ENCODE measurements at places on chromosomes 2 and 18.
A peak's percentile ranks its signal among the peaks of the same experiment; 100 is the strongest.

DNA sequence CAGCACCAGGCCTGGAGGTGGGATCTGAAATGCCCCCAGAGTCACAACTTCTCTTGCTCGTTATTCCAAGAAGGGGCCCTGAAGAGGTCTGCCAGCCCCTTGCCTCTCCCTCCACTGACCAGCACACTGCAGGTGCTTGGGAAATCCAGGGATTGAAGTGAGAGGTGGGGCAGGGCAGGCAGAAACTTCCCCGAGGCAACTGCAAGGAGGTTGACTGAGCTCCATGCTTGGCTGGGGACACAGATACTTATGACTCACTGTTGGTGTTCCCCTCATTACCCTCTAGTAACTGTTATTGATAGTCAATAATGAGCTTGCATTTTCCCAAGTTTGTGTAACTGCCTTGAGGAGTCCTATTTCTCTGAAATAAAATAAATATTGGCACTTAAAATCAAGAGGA, 47.5 kb downstream of the MARCO start:
- DNase-seq, result peak; percentile 32

GRCh38 chr2:43239981-43240765, 13.8 kb upstream of the ZFP36L2 start:
- DNase-seq, result no peak

DNA sequence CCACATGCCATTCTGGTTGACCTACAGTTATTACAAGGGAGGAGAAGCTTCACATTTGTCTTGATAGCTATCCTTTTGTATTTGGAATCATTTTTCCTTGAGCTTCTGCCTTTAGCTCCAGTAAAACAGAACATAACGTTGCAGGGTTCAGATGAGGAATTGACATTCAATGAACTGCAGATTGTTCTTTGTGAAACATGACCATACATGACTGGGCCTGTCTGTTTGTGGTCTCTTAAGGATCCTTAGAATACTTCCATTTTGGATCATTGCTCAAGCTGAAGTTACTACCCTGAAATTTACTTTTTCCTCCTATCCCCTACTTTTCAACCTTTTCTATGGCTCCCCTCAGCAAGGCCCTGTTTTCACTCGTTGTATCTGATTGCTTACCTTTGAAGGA, 1281.7 kb upstream of the CELF4 start:
- DNase-seq, result no peak

GRCh38 chr2:67792681-67793091, 270.1 kb downstream of the C1D start:
- DNase-seq, result no peak

- no peak for DNase-seq
These were observed 118.6 kb downstream of the RBMS1 start for GRCh38 chr2:160375037-160375436.

DNA sequence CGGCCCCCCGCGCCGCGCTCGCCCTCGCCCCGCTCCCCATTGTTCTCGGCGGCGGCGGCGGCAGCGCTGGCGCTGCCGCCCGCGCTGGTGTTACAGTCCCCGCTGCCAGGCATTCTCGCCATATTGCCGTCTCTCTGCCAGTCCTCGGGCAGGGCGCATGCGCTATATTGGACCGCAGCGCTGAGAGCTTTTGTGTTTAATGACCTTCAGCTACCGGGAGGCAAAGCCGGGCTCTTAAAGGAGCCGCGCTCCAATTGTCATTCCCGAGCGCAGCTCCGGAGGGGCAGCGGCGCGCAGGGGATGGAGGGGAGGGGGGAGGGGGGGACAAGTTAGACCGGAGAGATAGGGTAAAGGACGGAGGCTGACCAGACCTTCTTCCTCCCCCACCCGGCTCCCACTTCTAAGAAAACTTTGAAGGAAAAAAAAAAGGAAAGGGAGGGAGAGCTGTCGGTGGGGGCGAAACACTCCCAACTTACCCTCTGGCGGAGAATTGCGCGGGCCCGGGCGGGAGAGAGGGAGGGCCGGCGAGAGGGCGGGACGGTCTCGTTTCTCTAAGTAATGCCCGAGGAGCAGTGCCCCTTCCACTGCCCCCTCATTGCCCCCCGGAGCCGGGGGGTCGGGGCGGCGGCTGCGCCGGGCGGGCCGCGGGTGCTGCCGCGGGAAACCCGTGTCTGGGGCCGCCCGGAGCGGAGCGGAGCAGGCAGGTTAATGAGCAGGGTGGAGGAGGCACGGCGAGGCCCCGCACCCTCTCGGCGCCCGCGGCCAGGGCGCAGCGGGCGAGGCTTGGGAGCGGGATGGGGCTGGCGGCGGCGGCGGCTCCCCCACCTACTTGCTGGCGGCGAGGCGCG, at the start of gene KCTD1:
KCTD1 (minus strand) TSS at position 139 of the 848 bp plus-strand sequence; CDS start at position 122, 17 bp downstream.
- peak; percentile 84 for DNase-seq

DNA sequence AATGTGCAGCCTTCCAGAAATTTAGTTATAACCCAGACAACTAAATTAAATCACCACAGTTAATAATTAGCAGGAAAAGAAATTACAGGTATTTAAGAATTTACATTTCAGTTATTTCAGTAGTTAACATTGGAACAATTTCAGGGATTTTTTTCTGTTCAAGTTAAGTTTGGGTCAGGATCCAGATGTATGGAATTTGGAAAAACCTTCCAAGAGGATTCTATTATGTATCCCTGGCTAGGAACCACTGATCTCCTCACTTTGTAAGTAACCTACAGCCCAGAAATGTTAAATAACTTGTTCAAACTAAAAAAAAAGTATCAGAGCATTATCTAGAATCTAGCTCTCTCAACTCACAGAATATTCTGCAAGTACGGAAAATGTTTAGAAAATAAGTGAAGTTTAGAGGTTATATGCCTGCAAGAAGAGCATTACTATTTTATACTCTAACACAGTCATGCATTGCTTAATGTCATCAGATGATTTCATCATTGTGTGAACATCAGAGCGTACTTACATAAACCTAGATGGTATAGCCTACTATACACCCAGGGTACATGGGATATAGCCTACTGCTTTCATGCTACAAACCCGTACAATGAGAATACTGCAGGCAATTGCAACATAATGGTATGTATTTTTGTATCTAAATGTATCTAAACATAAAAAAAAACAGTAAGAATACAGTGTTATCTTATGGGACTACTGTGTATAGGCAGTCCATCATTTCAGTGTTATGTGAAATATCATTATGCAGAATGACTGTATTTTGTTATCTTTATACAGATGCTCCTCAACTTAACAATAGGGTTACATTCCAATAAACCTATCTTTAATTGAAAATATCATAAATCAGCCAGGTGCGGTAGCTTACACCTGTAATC, 6.1 kb downstream of the NCKAP1 start:
- DNase-seq, result no peak

GRCh38 chr2:111148925-111149324, 28.2 kb downstream of the BCL2L11 start:
- no peak for DNase-seq

- peak; percentile 80 for DNase-seq
These were observed 86.5 kb upstream of the EPB41L3 start for GRCh38 chr18:5630057-5630899.

GRCh38 chr2:121489911-121490583, 40.6 kb upstream of the RNU4ATAC start:
- no peak for DNase-seq

DNA sequence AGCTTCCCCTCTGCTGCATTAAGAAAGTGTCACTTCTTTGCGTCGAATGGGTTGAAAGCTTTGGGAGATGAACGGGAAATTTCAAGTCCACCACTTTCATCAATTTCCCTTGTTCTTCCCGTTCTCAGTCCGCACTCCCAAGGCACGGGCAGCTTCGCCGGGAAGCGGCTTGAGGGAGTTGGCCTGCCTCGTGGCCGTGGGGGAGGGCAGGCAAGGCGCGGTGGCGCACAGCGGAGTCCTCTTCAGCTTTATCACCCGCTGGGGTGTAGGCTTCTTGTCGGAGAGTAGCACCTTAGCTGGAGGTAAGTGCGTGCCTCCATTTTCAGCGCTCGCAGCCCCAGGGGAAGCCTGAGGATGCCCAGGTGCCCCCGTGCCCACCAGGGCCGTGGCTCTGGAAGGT, 19.9 kb downstream of the KCTD18 start:
- DNase-seq, result no peak

DNA sequence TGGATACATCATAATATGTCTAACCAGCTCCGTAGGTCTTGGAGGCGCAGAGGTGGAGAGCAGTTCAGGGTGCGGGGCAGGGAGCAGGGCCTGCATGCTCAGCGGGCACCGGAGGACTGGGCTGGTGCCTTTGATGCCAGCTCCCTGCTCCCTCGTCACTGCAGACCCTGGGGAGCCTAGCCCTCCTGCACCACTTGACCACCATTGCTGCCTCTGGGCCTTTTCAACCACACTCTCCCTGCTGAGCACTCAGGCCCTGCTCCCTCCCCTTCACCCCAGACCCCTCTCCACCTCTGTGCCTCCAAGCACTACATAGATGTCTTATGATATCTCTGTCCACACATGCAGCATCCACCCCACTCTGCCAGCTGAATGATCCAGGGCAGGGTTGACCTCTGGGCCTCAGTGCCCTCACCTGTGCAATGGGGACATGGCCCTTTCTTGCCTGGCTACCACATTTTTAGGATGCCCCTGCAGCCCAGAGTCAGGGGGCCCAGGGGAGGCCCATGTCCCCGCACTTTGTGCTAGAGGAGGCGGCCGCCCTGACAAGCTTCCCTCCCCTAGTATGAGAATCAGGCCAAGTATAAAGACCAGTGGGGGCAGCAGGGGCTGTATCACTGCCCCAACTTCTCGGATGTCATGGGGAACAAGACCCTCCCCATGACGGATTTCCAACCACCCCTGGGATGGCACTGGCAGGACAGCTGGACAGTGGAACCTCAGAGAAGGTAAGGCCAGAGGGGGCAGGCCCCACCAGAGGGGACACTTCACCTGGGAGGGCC, 46.3 kb downstream of the FER1L5 start:
- no peak for DNase-seq

GRCh38 chr18:13730481-13730880, 4.0 kb downstream of the RNMT start:
- no peak for DNase-seq

- no peak for DNase-seq
These were observed 74.5 kb downstream of the KCTD18 start for GRCh38 chr2:200435379-200435778.

DNA sequence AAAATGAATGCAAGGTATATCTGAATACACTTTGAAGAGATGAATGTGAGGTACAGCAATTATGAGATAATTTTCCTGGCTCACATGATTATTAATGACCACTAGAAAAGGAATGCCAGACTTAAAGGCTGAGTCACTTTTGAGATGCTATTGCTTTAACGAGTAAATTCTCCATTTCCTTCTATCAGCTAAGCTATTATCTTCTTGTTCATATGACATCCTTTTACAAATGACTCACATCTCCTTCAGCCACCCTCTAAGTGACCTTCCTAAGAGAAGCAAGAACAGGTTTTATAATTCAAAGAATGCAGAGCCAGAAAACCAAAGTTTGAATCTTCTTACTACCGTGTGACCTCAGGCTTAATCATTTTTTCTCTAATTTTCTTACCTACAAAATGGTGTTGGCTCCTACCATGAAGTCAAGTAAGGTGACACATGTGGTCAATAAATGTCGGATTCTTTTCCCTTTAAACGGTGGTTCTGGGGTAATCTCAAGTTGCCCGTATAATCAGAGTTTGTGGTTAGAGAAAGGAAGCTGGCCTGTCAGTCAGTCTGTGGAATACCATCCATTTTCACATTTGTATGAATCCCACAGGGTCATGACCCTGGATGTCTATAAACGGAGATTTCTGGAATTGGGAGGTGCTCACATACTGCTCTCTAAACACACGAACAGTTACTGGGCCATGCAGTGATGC, 184.0 kb upstream of the PID1 start:
- no peak for DNase-seq

GRCh38 chr2:218471036-218471435, 52.1 kb downstream of the VIL1 start:
- no peak for DNase-seq

- DNase-seq, result no peak
These were observed at the start of gene CTLA4 for GRCh38 chr2:203867561-203868200. CTLA4 (plus strand) TSS chr2:203867771; CDS start chr2:203867943, 172 bp downstream.

DNA sequence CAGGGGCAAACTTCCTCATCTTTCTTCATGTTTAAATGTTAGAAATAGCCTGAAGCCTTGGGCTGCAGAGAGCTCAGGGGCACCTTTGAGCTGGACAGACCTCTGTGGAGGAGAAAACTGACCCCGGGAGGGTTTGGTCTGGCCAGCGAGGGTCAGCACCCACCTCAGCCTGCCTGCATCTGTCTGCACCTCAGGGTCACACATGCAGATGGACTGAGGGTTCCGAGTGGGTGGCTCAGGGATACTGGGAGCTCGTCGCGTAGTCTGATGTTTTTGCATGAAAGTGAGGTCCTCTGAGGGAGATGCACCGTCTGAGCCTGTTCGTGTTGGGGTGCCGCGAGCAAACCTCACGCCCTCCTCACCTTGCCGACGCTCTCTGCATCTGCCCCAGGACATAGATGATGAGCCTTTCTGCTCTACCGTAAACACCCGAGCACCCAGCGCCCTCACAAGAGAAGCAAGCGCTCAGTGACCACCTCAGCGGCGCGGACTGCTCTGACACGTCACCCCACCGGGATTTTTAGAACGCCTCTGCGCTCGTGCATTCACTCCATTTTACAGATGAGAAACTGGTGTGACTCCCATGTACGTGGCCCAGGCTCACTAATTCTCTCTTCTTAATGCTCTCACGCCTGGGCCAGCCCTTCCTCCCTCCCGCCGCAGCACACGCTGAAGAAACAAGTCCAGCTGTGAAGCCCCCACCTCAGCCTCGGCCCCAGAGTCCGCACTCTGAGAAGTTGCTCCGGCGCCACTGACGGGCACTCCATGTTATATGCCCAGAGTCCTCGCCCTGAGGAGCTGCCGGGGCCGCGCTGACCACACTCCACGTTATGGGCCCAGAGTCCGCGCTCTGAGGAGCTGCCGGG, 9.5 kb downstream of the KCNG2 start:
- DNase-seq, result no peak

- no peak for DNase-seq
These were observed 73.8 kb upstream of the ACAA2 start for GRCh38 chr18:49886891-49887764.

- no peak for DNase-seq
These were observed 2.5 kb upstream of the POMC start for GRCh38 chr2:25170888-25171287.

DNA sequence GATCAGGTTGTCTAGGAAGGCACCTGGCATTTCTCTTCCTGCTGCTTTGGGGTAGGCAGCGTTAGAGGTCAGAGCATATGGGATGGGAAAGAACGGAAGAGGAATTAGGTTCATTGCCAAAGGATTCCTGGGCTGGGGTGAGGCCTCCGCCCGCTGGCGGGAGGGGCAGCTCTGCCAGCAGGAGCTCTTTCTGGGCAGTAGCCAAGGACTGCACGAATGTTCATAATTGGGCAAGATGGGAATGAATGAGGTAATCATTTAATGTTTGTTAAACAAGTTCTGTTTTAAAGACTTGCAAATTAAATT, 253.9 kb downstream of the AGAP1 start:
- DNase-seq, result no peak

All from suprapubic skin (tissue), 4 donors.